ENCODE measurements at places on chromosomes 13 and 19.

GRCh38 chr13:100334214-100334613 lies 245.3 kb downstream of the PCCA start:
- no peak for DNase-seq

GRCh38 chr19:912181-913079 lies 589 bp downstream of the R3HDM4 start:
- peak; percentile 61 for DNase-seq

DNA sequence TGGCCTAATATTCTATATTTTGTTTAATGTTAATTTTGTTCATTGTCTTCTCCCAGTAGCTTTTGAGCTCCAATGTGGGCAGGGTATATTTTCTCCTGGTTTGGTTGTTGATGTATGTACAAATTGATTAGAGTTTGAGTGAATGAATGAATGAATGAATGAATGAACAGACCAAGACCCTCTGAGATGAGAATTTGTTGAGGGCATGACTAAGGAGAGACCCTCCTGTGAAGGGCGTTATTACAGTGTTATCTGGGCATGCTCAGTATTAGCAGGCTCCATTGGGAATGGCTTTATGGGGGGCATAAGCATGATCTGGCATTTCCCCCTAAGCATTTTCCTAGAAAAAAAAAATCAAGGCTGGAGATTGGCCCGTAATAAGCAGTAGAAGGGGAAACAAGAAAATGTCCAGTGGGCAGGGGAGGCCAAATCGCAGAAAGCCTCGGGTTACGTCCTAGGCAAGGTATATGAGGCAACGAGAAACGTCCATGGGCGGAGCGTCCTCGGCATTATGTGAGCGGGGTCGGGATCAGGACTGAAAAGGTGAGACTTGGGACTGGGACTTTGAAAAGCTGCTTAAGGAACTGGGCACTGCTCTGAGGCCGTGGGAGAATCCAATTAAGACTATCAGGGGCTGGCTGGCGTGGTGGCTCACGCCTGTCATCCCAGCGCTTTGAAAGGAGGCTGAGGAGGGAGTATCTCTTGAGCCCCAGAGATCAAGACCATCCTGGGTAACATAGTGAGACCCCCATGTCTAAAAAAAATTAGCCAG lies 904 bp upstream of the ARHGAP33 start:
- no peak for DNase-seq

- DNase-seq, result peak; percentile 95
Observed at GRCh38 chr19:51607920-51608562, 22.2 kb downstream of the SIGLEC5 start.
